ENCODE measurements at places on chromosomes 6 and 20.

GRCh38 chr20:54257071-54257816 is 49.4 kb downstream of the PFDN4 start:
- H3K36me3 ChIP-seq: no peaks in the 10 kb centered on the region
- H3K4me1 ChIP-seq: peaks cover 6% of the 10 kb centered on the region
- no peak overlapping the region for H3K27ac ChIP-seq
- peak; percentile 96 for DNase-seq

DNA sequence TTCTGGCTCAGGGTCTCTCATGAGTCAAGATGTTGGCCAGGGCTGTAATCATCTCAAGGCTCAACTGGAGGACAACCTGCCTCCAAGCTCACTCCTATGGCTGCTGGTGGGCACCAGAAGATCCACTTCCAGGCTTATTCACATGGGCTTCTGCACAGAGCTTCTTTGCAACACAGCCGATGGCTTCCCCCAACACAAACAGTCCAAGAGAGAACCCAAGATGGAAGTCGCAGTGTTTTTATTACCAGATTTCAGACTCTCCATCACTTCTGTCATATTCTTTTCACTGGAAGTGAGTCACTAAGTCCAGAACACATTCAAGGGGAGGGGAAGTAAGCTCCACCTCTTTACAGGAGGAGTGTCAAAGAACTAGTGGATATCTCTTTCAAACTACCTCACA is 75.5 kb downstream of the CD164 start:
- H3K4me1 ChIP-seq: peaks cover 1% of the 10 kb centered on the region
- H3K36me3 ChIP-seq: no peaks in the 10 kb centered on the region
- peaks cover 10% of the 10 kb centered on the region for H3K27me3 ChIP-seq
- H3K27ac ChIP-seq: no peak overlapping the region

- peak overlapping the region; percentile 62 for H3K27ac ChIP-seq
- no peaks in the 10 kb centered on the region for H3K27me3 ChIP-seq
- no peaks in the 10 kb centered on the region for H3K4me1 ChIP-seq
Measured at GRCh38 chr6:17630511-17631073, 30.5 kb downstream of the FAM8A1 start.

- no peak for DNase-seq
- no peaks in the 10 kb centered on the region for H3K36me3 ChIP-seq
- H3K4me3 ChIP-seq: no peak overlapping the region
- H3K27ac ChIP-seq: no peak overlapping the region
- H3K4me1 ChIP-seq: no peaks in the 10 kb centered on the region
- no peaks in the 10 kb centered on the region for H3K27me3 ChIP-seq
Measured at GRCh38 chr6:5894357-5894756, 112.4 kb downstream of the NRN1 start.

DNA sequence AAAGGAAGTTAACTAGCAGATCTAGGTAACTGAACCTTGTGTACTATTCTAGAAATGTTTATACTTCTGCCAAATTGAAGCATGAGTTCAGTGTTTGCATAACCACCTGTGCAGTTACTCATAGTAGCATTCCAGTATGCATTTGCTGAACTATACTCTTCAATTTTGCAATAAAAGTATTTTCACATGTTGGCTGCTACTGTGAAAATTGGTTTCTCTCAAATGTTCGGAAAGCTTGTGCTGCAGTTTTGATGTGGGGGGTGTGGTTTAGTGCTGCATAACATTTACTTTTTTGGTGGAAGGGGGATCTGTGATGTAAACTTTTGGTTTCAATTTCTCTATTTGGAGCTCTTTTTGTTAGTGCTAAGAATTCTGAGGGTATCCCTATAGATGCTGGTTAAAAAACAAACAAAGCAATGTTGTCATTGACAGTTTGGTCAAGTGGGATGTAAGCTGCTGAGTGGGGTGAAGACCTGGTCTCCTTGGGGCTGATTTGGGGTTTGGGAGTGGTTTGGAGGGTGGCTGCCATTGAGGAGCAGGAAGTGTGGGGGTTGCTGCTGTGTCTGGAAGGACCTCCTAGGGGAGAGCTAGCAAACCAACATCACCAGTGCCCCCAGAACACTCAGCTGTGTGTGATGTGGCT is 87.8 kb downstream of the CARMIL1 start:
- H3K36me3 ChIP-seq: no peaks in the 10 kb centered on the region
- DNase-seq: no peak
- no peaks in the 10 kb centered on the region for H3K27me3 ChIP-seq
- H3K27ac ChIP-seq: no peak overlapping the region

DNA sequence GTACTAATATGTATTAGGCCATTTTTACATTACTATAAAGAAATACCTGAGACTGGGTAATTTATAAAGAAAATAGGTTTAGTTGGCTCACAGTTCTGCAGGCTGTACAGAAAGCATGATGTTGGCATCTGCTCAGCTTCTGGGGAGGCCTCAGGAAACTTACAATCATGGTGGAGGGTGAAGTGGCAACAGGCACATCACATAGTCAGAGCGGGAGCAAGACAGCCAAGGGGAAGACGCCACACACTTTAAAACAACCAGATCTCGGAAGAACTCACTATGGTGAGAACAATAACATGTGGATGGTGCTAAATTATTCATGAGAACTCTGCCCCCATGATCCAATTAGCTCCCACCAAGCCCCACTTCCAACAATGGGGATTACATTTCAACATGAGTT is 41.3 kb upstream of the CEP162 start:
- no peaks in the 10 kb centered on the region for H3K27me3 ChIP-seq
- H3K4me1 ChIP-seq: no peaks in the 10 kb centered on the region
- H3K27ac ChIP-seq: no peak overlapping the region
- no peak overlapping the region for H3K4me3 ChIP-seq
- DNase-seq: no peak
- H3K36me3 ChIP-seq: no peaks in the 10 kb centered on the region

DNA sequence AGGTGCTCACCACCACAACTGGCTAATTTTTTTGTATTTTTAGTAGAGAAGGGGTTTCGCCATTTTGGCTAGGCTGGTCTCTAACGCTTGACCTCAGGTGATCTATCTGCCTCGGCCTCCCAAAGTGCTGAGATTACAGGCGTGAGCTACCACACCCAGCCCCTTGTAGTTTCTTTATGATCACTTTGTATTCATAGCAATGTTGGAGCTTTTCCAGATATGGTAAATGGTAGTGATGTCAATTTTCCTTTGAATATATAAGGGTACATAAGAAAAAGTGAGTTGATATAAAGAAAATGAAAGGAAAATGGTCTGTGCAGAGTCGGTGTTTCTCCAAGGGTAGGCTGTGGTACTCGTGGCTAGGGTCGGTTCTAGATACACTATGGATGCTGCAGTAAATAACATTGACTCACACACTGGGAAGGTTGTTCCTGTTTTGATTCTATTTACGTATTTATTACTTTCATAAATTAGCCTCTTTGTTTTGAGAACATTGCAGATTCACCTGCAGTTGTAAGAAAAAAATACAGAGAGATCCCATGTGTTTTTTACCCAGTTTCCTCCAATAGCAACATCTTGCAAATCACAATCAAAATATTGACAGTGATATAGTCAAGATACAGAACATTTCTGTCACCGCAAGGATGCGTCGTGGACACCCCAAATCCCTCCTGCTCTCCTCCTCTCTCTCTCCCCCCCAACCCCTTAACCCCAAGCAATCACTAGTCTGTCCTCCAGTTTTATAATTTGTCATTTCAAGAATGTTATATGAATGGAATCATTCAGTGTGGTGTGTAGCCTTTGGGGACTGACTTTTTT is 2.5 kb downstream of the ZNF831 start:
- H3K4me1 ChIP-seq: no peaks in the 10 kb centered on the region
- no peaks in the 10 kb centered on the region for H3K36me3 ChIP-seq
- DNase-seq: no peak
- no peak overlapping the region for H3K27ac ChIP-seq

GRCh38 chr20:56360133-56360907 is 1.5 kb downstream of the FAM210B start:
- DNase-seq: no peak
- H3K27me3 ChIP-seq: no peaks in the 10 kb centered on the region
- peaks cover 8% of the 10 kb centered on the region for H3K36me3 ChIP-seq
- H3K27ac ChIP-seq: peak overlapping the region; percentile 51

GRCh38 chr6:113828984-113829695 is 28.0 kb upstream of the MARCKS start:
- H3K4me3 ChIP-seq: no peak overlapping the region
- no peaks in the 10 kb centered on the region for H3K36me3 ChIP-seq
- DNase-seq: no peak
- no peak overlapping the region for H3K27ac ChIP-seq
- H3K4me1 ChIP-seq: peaks cover 9% of the 10 kb centered on the region

- DNase-seq: no peak
- no peak overlapping the region for H3K27ac ChIP-seq
- peaks cover 6% of the 10 kb centered on the region for H3K27me3 ChIP-seq
- H3K4me3 ChIP-seq: no peak overlapping the region
- H3K36me3 ChIP-seq: no peaks in the 10 kb centered on the region
Measured at GRCh38 chr6:1022719-1023118, 289.2 kb upstream of the FOXQ1 start.

DNA sequence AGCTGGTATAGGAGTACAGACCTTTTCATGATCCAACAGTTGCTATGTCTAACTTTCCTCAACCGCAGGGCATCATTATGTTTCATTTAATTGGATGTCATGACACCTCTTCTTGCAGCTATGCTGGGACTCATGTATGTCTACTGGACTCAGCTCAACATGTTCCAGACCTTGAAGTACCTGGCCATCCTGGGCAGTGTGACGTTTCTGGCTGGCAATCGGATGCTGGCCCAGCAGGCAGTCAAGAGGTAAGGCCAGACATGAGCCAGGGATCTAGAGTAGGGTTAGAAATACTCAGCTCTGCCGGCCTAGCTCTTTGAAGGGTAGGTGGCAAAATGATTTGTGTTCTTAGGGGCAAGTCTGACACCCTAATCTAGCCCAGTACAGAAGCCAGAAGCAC is 25.2 kb downstream of the GHRH start:
- no peaks in the 10 kb centered on the region for H3K27me3 ChIP-seq
- no peak overlapping the region for H3K27ac ChIP-seq
- no peak overlapping the region for H3K4me3 ChIP-seq
- H3K36me3 ChIP-seq: peaks cover 69% of the 10 kb centered on the region
- H3K4me1 ChIP-seq: peaks cover 7% of the 10 kb centered on the region

DNA sequence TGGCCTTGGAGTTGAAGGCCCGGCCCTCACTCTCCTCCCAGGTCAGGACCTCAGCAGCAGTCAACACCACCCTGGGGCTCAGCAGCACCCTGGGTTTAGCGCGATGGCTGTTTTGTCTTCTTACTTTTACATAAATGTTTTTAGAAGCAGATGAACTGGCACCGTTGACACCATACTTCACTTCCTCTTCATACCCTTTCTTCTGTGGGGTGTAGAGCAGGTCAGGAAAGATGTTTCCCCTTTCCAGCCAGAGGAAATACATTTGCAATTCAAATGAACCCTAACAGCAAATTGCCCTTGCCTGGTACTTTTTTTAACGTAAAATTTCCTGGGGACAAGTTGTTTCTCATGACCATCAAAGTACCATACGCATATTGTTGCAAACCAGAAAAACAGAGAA is 54.7 kb upstream of the SNX9 start:
- no peak overlapping the region for H3K4me3 ChIP-seq
- no peak for DNase-seq

DNA sequence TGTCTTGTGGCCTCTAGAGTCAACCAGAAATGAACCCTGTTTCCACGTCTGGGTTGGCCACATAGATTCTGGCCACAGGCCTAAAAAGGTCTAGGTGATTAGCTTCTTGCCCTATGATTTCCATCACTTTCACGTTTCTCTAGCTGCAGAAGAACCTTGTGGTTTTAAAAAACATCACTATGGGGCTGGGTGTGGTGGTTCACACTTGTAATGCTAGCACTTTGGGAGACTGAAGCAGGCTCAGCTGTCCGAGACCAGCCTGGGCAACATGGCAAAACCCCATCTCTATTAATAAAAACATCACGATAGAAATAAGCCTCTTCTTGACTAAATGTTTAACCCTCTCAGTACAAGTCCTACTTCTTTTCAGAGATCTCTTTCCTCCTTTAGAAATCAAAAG is 27.6 kb downstream of the POLR1C start:
- no peaks in the 10 kb centered on the region for H3K27me3 ChIP-seq
- no peak overlapping the region for H3K4me3 ChIP-seq
- H3K36me3 ChIP-seq: peaks cover 41% of the 10 kb centered on the region
- no peak overlapping the region for H3K27ac ChIP-seq
- DNase-seq: no peak

- peaks cover 12% of the 10 kb centered on the region for H3K36me3 ChIP-seq
- H3K4me1 ChIP-seq: no peaks in the 10 kb centered on the region
- H3K27ac ChIP-seq: no peak overlapping the region
- no peak overlapping the region for H3K4me3 ChIP-seq
- DNase-seq: no peak
- H3K27me3 ChIP-seq: no peaks in the 10 kb centered on the region
Measured at GRCh38 chr20:58707770-58708169, 15.2 kb downstream of the NPEPL1 start.

DNA sequence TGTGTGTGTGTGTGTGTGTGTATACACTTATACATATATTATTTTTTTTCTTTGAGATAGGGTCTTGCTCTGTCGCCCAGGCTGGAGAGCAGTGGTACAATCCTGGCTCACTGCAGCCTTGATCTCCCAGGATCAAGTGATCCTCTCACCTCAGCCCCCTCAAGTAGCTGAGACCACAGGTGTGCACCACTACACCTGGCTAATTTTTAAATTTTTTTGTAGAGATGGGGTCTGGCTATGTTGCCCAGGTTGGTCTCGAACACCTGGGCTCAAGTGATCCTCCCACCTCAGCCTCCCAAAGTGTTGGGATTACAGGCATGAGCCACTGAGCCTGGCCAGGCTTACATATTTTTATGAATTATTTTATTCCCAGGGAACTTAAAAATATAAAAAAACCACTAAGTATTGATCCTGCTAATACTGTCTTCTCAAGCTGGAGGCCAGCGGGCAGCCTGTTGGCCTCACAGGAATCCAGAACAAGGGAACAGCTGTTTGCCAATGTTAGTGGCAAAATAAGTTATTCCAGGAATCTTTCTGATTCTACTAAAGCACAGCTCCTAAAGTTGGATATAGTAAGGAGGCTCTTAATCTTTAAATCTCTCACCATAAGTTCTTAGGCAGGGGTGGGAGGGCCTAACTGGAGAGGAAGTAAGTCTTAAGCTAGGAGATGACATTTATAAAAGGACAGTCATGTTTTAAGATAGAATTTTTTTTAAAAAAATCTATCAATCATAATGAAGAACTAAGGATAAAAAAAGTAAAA is 135.5 kb upstream of the NUP153 start:
- H3K4me1 ChIP-seq: no peaks in the 10 kb centered on the region
- H3K27ac ChIP-seq: no peak overlapping the region
- H3K4me3 ChIP-seq: no peak overlapping the region
- DNase-seq: no peak

DNA sequence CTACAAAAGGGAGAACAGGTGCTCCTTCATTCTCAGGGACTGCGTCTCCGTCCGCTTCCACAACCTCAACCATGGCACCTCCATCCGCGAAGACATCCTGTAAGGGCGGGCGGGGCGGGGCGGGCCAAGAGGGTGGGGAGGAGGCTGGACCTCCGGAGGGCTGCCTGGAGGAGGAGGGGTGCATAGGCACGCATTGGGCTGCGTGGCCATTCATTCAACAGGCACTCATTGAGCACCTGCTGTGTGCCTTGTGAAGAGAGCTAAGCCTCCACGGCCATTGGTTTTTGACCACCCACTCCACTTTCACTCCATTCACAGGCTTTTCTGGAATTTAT is 435 bp downstream of the ZSWIM3 start:
- peaks cover 8% of the 10 kb centered on the region for H3K4me1 ChIP-seq
- peaks cover 6% of the 10 kb centered on the region for H3K36me3 ChIP-seq
- peak overlapping the region; percentile 64 for H3K27ac ChIP-seq

- H3K4me3 ChIP-seq: no peak overlapping the region
- H3K27me3 ChIP-seq: peaks cover 4% of the 10 kb centered on the region
- no peak overlapping the region for H3K27ac ChIP-seq
- H3K4me1 ChIP-seq: no peaks in the 10 kb centered on the region
- H3K36me3 ChIP-seq: no peaks in the 10 kb centered on the region
Measured at GRCh38 chr6:70663881-70664466, 3.7 kb upstream of the SMAP1 start.

Measured in IMR-90 (cell line).